Aorta (tissue), 5 donors: ENCODE measurements at places on chromosomes 12 and 14. TPM values are rescaled to one million over a fixed set of nuclear protein-coding genes. Genes with fewer than 3 reads are reported as not detected.

DNA sequence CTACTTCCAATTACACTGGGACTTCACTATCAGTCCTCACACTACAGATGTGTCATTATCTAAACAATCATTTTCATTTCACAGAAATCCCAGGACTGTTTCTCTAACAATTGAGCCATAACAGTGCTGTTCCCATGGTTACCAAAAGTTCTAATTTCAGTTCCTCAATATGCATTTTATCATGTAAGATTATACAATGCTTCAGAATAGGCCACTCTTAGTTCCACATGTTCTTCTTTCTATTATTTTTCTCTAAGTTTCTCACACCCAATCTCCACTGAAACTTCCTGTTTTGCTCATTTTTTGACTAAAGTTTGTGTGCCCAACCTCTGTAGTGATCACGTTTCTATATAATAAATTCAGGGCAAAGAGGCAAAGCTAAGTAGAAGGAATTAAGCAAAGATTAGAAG lies 185.8 kb downstream of the DUSP6 start:
- H3K4me1 ChIP-seq = no peaks in the 10 kb centered on the region
- no peaks in the 10 kb centered on the region for H3K36me3 ChIP-seq

GRCh38 chr12:58961166-58961565 lies 40.9 kb upstream of the LRIG3 start:
- H3K36me3 ChIP-seq = no peaks in the 10 kb centered on the region
- H3K4me3 ChIP-seq = no peak overlapping the region
- H3K27ac ChIP-seq = no peak overlapping the region
- no peaks in the 10 kb centered on the region for H3K4me1 ChIP-seq

- H3K4me1 ChIP-seq = no peaks in the 10 kb centered on the region
- DNase-seq = no peak
- H3K36me3 ChIP-seq = no peaks in the 10 kb centered on the region
Observed at GRCh38 chr12:97548931-97549330, 86.3 kb downstream of the RMST start.

DNA sequence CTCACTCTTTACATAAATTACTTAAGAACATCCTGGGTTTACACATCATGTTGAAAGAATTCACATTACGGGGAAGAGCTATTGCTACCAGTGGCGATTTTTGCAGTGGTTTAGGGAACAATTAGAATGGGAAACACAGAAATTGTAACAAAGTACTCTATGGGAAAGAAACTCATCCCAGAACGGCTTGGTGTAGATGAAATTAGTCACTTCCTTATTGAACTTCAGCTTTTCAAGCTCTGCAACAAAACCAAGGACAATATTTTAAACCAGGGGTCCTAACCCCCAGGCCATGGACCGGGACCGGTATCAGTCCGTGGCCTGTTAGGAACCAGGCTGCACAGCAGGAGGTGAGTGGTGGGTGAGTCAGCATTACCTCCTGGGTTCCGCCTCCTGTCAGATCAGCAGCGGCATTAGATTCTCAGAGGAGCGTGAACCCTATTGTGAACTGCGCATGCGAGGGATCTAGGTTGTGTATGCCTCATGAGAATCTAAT lies 32.3 kb upstream of the FICD start:
- DNase-seq = no peak
- no peaks in the 10 kb centered on the region for H3K36me3 ChIP-seq
- no peaks in the 10 kb centered on the region for H3K4me1 ChIP-seq
- H3K27ac ChIP-seq = no peak overlapping the region

GRCh38 chr12:113072136-113072535 lies 15.6 kb downstream of the DTX1 start:
- no peak for DNase-seq

GRCh38 chr14:99196310-99196650 lies 75.7 kb downstream of the BCL11B start:
- H3K4me3 ChIP-seq = no peak overlapping the region
- no peak overlapping the region for H3K27ac ChIP-seq
- H3K36me3 ChIP-seq = no peaks in the 10 kb centered on the region
- H3K4me1 ChIP-seq = no peaks in the 10 kb centered on the region
- no peak for DNase-seq

The SMAGP gene
- total RNA-seq = 9.3 TPM

The POTEG gene
- not detected for total RNA-seq
